Fibroblast of mammary gland (primary cell): ENCODE measurements at places on chromosomes 5 and 9.
A peak's percentile ranks its signal among the peaks of the same experiment; 100 is the strongest.

- peak; percentile 68 for DNase-seq
Observed at GRCh38 chr5:127517110-127517479, 345 bp upstream of the PRRC1 start.

GRCh38 chr9:133098104-133098754 is 22.8 kb downstream of the RALGDS start:
- no peak for DNase-seq

GRCh38 chr9:21996438-21996837 is 1.8 kb downstream of the CDKN2B-AS1 start:
- DNase-seq = no peak

- peak; percentile 81 for DNase-seq
Observed at GRCh38 chr5:32044939-32045338, 129.2 kb downstream of the GOLPH3 start.

DNA sequence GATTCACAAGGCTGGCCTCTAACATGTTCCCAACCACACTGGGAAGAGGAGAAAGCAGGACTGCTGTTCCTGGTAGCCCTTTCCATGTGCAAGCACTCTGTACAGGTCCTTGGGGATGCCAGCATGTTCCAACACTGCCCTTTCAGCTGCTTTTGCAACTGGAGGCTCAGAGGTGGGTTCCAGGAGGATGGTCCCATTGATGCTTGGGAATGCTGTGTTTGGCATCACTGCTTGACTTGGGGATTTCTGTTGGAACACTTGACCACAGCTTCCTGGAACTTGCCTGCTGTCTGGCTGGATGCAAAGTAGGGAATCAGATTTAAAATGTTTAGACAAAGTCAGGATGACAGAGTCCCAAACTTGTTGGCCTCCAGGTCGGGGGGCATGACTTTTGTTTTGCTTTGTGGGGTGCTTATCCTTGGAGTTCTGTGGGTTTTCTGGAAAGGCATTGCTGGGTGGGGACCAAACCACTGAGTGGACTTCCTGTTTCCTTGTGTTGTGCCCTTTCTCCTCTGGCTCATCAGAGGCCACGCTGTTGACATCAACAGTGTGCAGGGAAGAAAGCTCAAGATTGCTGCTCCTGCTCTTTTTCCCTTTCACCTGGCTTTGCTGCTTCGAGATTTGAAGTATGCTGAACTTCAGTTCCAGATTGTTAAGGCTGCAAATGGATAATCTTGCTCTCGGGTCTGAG is 148.5 kb upstream of the RPS23 start:
- peak; percentile 45 for DNase-seq

- peak; percentile 50 for DNase-seq
Observed at GRCh38 chr5:98780390-98780789, 6.9 kb downstream of the RGMB start.

- no peak for DNase-seq
Observed at GRCh38 chr9:134011401-134011800, 13.9 kb upstream of the BRD3OS start.

DNA sequence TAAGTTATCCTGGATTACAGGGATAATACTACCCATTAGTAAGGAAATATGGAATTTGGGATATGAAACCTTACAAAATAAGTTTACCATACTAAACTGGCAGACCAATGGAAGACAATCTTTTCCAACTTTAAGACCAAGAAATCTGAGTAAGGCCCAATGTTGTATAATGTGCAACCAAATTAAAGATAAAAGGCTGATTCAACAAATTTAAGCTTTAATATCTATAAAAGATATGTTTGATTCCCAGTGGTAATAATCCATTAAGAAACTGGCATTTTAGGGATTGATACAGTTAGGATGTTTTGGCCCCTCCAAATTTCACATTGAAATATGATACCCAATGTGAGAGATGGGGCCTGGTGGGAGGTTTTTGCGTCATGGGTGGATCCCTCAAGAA is 66.6 kb downstream of the DROSHA start:
- no peak for DNase-seq

GRCh38 chr9:7545371-7546165 is 254.0 kb downstream of the DMAC1 start:
- no peak for DNase-seq

- no peak for DNase-seq
Observed at GRCh38 chr5:6106756-6107155, 271.6 kb downstream of the MED10 start.

GRCh38 chr5:38433160-38433861 is 123.1 kb downstream of the LIFR start:
- peak; percentile 72 for DNase-seq

DNA sequence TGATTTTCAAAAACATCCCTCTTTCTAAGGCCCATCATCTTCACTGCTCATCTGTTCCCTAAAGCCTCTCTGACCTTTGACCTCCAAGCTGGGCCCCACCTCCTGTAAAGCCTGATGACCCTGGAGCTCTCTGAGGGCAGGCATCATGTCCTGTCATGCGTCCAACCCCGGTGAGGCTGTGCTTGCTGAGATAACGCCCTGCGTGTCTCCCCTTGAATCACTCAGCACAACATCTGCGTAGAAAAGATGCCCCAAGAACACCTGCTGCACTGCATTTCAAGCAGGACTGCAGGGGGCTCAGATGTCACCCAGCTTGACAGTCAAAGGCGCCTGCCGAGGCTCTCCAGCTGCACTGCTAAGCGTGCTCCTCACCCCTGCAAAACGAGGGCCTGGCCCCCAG is 78.0 kb downstream of the OTULIN start:
- no peak for DNase-seq

- DNase-seq = no peak
Observed at GRCh38 chr5:127867022-127867783, 164.0 kb downstream of the CCDC192 start.

DNA sequence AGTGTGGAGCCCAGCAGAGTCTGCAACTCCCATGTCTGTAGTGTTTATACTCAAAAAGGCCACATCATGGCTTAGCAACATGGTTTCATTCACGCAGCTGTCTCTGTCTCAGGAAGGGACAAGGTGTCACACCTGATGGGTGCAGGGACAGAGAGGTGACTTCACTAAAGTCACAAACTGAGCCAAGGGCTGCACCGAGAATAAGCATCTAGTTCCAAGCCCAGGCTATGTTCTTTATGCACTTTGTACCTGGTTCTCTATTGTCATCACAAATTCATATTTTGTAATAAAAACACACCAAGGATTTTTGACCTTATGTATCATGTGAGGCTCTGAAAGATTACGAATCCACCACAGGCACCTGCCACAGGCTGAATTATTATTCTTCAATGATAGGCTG is 64.9 kb upstream of the STK32A start:
- DNase-seq = no peak

- DNase-seq = no peak
Observed at GRCh38 chr5:10248378-10249260, 1.1 kb downstream of the ATPSCKMT start.

DNA sequence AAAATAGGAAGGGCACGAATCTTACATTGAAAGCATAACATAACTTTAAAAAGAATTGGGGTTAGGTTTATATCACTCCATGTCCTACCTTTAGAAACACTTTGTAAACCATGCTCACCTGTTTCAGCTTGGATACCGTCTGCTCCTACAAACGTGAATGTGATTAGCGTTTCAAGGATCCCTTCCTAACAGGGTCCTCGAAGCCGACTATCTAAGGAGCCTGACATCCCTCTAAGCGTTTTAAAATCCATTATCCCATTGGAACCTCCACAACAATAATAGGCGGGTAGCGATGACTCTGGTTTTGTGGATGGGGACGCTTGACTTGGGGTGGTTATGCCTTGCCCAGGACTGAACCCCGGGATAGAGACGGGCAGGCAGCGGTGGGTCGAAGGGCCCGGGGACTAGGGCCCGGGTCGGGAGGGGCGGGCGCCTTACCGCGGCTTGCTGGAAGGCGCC is 937 bp downstream of the SVEP1 start:
- no peak for DNase-seq
